Stimulated activated CD4-positive, alpha-beta T cell treated with anti-CD3 and anti-CD28 coated beads, TNF-alpha, amount 100 ng/mL, for 1 hour (primary cell): ENCODE measurements at places on chromosomes 12 and 14.

- no peak for DNase-seq
These were observed 101.8 kb downstream of the CNTN1 start for GRCh38 chr12:40794087-40794486.

DNA sequence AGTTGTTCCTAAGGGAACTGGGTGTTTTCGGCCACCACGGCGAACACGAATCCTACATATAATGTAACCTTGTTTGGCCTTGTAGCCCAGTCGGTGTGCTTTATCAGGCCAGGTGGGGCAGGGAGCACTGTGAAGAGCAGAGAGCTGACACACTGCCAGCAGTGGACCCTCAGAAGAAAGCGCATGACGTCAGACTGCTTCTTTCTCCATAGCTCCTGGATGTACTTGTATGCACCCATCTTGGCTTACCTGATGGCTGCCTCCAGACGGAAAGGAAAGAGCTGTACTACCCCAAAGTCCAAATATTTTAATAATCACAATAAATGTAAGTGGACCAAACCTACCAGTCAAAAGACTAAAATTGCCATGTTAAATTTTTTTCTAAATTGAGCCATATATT is 31.3 kb upstream of the GSC start:
- no peak for DNase-seq

DNA sequence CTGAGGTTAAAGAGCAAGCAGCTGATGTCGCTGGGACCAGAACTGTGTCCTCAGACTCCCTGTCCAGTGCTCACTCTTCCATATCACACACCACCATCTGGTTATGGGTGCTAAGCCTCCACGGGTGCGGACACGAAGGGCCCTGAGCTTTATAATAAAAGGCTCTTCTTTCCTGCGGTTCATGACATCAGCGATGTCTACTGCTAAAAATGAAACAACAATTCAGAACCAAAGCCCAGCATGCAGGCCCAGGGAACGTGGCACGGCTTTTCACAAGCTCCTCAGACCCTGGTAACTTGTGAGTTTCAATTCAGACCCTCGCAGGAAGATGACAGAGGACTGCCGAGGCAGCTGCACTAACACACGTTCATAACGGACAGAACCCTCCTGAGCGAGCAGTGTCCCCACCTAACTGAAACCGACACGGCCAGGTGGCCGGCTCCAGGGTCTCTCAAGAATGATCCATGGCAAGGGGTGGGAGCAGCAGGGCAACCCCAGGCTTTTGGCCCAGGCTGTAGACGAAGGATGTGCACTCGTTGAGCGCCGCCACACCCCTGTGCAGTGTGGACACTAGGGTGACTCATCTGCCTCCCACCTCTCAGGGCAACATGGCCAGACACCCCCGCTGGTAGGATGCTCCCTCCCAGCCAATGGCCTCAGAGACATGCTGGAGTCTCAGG is 180.3 kb downstream of the CALM1 start:
- no peak for DNase-seq

- no peak for DNase-seq
These were observed 426.0 kb downstream of the FUT8 start for GRCh38 chr14:65838565-65838964.

DNA sequence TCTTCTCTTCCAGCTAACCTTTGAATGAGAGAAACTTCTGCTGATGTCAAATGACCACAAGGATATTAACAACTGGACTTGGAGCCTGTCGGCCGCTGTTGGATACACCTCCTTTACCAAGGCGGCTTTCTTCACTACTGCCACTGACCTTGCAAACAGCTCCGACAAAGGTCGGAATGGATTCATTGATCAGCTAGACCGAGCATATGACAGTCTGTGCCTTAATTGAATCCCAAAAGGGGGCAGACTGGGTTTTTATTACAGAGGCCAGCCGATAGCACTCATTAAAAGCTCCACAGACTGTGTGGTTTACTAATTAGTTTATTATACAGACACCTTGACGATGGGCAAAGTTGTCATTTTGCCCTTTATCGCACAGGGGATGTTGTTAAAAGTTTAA is 394.5 kb downstream of the RERGL start:
- no peak for DNase-seq

DNA sequence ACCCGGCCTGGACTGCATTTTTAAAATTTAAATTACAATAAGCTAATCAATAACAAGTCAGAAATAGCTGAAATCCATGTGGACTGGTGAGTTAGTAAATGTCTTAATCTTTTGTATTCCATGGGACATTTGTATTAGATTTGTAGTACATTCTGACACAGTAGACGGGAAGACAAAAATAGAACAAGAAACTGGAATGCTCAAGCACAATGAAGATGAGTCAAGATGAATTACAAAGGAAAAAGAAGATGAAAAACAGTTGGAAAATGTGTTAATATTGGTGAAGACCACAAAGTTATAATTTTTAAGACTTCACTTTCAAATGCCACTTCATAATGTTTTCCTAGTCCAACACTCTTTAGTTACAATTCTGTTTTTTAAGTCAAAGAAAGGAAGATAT is 97.8 kb upstream of the FERMT2 start:
- DNase-seq = no peak

DNA sequence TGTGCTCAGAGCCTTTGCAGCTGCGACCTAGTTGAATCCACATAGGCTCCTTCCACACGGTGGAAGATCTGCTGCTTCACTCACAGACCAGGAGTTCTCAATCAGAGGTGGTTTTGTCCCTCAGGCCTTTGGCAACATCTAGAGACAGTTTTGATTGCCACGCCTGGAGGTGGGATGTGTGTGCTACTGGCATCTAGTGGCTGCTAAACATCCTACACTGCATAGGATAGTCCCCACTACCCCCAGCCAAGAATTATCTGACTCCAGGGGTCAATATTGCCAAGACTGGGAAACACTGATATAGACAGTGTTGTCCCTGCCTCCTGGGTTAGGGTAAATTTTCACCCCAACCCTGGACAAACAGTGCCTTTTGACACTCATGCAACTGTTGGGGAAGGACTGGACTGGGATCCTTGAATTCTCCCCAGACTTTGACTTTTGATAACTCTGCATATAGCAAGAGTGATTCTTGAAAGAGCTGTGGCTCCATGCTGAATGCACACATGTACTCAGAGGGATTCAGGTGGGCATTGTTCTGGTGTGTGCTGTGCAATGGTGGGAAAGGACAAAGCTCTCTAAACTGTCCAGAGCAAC is 39.8 kb downstream of the BAZ2A start:
- no peak for DNase-seq

- no peak for DNase-seq
These were observed 14.3 kb downstream of the HDAC7 start for GRCh38 chr12:47805417-47805816.

DNA sequence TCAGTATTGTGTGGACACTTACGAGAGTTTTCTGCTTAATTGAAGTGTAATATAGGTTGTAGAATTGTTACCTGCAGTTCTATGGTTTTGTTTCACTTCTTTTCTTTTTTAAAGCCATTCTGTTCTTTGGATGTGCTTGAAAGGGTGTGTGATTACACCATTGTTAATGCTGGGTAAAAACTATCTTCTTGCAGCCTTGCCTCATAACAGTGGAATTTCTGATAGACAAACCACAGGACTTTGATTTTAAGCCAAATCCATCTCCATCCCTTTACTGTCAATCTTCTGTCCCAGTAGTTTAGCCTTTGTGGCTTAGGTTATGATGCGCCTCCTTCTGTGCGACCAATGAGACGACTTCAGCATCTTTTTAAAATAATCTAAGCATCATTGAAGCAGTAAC is 182.3 kb downstream of the PELI2 start:
- DNase-seq = no peak
